ENCODE measurements at places on chromosomes 4 and X.

GRCh38 chr4:108540536-108540935 is 79.8 kb upstream of the RPL34 start:
- DNase-seq: no peak

DNA sequence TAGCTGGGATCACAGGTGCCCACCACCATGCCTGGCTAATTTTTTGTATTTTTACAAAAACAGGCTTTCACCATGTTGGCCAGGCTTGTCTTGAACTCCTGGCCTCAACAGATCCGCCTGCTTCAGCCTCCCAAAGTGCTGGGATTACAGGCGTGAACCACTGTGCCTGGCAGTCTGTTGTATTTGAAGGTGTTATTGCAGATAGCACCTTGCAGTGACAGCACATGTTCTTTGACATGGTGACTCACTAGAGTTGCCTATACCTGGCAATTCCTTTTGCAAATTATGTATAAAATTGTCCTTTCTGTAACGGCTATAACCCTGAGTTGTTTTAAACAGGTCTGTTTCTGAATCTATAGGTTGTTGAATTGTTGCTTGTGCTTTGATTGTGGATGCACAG is 7.9 kb downstream of the OGT start:
- no peak for DNase-seq

- no peak for DNase-seq
These were observed at the start of gene ATOH1 for GRCh38 chr4:93828332-93828994. ATOH1 (plus strand) TSS chr4:93828753; CDS start chr4:93828927, 174 bp downstream.

- DNase-seq: no peak
These were observed 11.8 kb upstream of the TIMM8A start for GRCh38 chrX:101360390-101360789.

DNA sequence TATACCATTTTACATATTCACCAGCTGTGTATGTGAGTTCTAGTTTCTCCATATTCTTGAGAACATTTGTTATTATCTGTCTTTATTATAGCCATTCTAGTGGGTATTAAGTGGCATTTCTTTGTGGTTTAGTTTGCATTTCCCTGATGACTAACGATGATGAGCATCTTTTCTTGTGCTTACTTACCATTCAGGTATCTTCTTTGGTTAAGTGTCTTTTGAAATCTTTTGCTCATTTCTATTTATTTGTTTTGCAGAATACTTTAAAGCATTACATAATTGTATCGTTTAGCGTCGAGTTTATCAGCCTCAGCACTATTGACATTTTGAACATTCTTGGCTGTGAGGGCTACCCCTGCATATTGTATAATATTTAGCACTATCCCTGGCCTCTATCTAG is 85.4 kb downstream of the FRMPD4 start:
- no peak for DNase-seq

- no peak for DNase-seq
These were observed 12.2 kb downstream of the ASMTL start for GRCh38 chrX:1440506-1440905.

DNA sequence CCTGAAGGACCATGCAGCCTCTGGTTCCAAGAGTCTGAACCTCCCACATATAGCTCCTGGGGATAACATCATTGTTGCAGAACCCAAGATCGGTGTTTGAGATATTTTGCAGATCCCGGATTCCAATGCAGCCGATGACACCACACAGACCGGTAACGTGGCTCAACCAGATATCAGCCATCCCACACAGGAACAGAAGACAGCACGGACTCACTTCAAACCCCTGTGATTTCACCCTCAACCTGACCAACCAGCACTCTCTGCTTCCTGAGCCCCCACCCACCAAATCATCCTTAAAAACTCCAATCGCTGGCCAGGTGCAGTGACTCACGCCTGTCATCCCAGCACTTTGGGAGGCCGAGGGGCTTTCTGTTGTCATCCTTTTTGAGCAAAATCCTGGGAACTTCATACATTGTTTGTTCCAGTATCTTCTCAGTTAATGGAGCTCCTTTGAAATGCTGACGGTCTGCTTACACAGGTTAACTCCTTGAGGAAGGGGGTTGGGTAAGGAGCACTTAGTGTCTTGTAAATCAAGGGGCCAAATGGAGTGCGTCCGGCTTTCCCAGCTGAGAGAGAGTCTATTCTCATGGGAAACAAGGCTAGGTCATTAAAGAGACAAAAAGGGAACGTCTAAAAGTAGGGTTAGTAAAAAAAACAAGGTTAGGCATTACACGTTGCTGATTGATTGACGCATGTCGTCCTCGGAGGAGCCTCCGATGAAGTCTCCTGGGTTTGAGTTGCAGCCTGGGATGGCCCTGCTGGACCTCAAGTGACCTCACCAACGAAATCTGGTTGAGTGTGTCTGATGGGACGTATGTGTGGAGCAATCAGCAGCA is 230.4 kb downstream of the CRLF2 start:
- DNase-seq: no peak

GRCh38 chr4:81031796-81032551 is 1.5 kb downstream of the BMP3 start:
- DNase-seq: no peak

DNA sequence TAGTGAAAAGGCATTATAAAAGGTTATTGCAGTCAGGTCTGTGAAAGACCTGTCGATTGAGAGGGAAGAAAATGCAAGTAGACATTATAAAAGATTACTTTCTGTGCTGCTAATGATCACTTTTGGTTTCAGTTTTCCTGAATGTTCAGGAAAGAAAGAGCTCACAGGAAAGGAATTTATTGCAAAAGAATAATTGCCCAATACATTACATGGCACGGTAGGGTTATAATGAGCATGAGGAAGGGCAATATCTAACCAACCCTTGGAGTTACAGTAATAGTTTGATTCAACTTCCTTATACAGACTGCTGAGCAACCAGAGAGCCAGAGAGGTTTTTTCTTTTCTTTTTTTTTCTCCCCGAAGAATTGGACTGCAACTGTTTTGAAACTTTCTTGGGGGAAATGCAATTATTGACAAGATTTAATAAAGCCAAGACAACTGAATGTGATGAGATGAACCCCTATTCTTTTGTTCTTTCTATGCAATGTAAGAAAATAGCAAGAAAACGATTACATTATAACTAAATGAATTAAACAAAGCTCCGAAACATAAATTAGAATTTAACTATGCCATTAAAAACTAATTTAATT is 247.0 kb downstream of the C4orf33 start:
- no peak for DNase-seq

- DNase-seq: no peak
These were observed 139.7 kb downstream of the FHIP1A start for GRCh38 chr4:151548708-151549107.

DNA sequence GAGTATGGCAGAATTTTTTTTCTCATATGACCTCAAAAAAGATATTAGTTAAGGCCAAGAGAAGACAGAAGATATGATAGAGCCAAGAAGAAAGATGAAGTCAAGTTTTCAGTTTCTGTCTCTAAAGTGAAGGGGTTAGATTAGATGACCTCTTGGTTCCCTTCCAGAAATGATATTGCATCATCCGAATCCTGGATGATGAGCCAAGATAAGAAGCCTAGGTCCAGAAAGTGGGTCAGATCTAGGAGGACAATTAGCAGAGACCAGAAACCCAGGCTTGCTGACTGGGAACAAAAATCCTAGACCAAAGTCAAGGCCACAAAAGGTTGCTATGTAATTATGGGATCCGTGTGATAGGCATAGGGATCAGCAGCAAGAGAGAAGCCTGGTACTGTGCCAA is 20.2 kb downstream of the SATL1 start:
- DNase-seq: no peak

DNA sequence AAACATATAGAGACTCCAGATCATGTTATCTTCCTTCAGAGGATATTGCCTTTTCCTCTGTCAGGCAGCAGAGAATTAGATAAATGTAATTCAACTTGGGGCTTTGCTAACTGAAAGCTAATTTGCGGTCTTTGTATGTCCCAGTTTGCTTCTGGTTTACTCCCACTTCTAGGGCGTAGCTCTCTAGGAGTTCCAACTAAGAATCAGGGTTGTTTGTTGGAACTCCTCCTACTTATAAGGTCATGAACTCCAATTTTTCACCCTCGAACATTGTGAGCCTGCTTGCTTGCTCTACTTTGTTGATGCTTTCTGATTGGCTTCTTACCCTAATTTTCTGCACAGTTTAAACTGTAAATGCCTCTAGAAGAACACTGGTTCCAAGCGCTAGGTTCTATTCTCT is 66.1 kb downstream of the FMR1NB start:
- no peak for DNase-seq

DNA sequence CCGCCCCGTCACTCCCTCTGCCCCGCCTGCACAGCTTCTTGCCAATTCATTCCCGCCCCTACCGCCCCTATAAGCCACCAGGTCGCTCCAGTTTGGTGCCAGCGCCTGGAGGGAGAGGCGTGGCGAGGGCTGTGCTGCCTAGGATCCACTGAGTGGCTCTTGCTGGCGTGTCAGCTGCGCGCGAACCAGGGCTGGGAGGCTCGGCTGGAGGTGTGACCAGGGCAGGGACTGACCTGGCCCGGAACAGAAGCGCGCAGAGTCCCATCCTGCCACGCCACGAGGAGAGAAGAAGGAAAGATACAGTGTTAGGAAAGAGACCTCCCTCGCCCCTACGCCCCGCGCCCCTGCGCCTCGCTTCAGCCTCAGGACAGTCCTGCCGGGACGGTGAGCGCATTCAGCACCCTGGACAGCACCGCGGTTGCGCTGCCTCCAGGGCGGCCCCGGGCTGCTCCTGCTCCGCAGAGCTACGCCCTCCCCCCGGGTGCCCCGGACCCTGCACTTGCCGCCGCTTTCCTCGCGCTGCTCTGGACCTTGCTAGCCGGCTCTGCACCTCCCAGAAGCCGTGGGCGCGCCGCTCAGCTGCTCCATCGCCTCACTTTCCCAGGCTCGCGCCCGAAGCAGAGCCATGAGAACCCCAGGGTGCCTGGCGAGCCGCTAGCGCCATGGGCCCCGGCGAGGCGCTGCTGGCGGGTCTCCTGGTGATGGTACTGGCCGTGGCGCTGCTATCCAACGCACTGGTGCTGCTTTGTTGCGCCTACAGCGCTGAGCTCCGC is at the start of gene GPR78:
Gene GPR78 (plus strand): TSS at position 72 of the 773 bp plus-strand sequence. CDS start 591 bp downstream, at position 663.
- DNase-seq: no peak
